Activated CD8-positive, alpha-beta T cell treated with anti-CD3 and anti-CD28 coated beads for 36 hours (primary cell): ENCODE measurements at places on chromosomes 7 and 10. TPM values are rescaled to one million over a fixed set of nuclear protein-coding genes. Genes with fewer than 3 reads are reported as not detected.

Gene AP4M1
- 10.9 TPM for total RNA-seq

Gene LMTK2
- 9.4 TPM for total RNA-seq

Gene DIP2C
- 0.95 TPM for total RNA-seq

Gene NANOS1
- total RNA-seq: 0.20 TPM

Gene SPDYE8
- not detected for total RNA-seq
